Stimulated activated CD8-positive, alpha-beta memory T cell treated with anti-CD3 and anti-CD28 coated beads, Interleukin-4, amount 100 ng/mL, for 1 hour (primary cell): ENCODE measurements at places on chromosomes 6 and 20.

- DNase-seq: no peak
These were observed 76.6 kb upstream of the VGLL2 start for GRCh38 chr6:117188627-117189201.

DNA sequence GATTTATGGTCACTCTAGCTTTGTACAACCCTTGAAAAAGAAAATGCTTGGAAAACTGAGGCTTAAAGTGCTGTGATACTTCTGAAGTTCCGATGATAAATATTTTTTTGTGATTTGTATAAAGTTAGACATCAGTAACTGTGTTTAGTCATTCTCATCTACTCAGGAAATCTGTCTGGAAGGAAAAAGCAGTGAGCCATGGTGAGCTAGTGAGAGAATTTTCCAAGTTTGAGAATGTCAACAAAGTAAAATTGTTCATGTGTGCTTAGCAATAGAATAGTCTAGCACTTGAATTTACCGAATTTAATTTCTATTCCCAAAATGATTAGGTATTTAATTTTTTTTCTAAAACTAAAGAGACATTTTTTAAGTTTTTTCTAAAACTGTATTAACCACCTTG lies 41.3 kb upstream of the PLCB4 start:
- no peak for DNase-seq

- DNase-seq: no peak
These were observed 6.2 kb upstream of the ZNF311 start for GRCh38 chr6:29011276-29011734.

- DNase-seq: no peak
These were observed 31.8 kb upstream of the RSPO4 start for GRCh38 chr20:1033751-1034414.

DNA sequence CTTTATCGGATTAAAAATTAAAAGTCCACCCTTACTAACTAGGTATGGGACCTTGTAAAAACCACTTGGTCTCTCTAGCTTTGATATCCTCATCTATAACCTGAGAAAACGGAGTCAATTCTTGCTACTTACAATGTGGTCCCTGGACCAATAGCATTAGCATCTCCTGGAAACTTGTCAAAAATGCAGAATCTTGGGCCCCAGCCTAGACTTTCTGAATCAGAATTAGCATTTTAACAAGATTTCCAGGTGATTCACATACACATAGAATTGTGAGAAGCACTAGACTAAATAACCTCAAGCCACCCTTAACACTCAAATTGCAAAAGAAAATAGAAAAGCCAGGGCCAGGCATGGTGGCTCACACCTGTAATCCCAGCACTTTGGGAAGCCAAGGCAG lies 96.6 kb downstream of the RNGTT start:
- DNase-seq: no peak

GRCh38 chr20:1840817-1841553 lies 54.2 kb upstream of the SIRPA start:
- DNase-seq: no peak

DNA sequence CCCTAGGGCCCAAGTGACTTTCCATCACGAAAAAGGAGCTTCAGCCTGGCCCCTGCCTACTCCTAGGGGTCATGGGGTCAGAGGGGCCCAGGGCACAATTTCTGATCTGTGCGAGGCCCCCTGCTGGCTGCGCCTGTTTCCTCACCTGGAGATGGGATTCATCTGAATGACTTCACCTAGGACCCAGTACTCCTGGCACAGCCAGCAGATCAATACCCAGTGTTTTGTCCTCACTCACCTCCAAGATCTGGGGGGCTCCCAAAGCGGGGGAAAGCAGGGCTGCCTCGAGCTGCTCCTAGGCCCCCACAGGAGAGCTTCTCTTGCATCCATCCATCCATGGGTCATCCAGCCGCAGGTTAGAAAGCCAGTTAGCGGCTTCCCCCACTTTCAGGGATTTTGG lies 33.8 kb downstream of the CD40 start:
- no peak for DNase-seq

DNA sequence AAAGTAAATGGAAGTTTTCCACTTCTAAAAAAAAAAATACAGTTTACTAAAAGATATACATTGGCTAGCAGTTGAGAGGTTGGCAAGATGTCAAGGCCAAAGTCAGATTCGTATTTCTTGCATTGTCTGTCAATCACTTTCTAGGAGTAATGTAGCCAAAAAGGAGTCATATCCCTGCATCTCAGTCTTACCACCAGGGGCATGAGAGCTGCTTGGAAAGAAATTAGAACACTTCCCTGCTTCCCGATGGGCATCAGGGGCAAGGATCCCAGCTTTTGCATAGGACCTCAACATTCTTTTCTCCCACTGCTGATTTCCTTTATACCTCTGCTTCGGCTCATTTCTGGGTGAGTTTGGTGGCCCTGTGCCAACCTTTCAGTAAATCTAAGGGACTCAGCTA lies 581.0 kb upstream of the MAP3K7 start:
- DNase-seq: no peak

- DNase-seq: no peak
These were observed 75.8 kb downstream of the SYTL3 start for GRCh38 chr6:158725704-158726103.
